IMR-90 (cell line): ENCODE measurements at places on chromosomes 6 and 20. TPM values are rescaled to one million over a fixed set of nuclear protein-coding genes. Genes with fewer than 3 reads are reported as not detected.

DNA sequence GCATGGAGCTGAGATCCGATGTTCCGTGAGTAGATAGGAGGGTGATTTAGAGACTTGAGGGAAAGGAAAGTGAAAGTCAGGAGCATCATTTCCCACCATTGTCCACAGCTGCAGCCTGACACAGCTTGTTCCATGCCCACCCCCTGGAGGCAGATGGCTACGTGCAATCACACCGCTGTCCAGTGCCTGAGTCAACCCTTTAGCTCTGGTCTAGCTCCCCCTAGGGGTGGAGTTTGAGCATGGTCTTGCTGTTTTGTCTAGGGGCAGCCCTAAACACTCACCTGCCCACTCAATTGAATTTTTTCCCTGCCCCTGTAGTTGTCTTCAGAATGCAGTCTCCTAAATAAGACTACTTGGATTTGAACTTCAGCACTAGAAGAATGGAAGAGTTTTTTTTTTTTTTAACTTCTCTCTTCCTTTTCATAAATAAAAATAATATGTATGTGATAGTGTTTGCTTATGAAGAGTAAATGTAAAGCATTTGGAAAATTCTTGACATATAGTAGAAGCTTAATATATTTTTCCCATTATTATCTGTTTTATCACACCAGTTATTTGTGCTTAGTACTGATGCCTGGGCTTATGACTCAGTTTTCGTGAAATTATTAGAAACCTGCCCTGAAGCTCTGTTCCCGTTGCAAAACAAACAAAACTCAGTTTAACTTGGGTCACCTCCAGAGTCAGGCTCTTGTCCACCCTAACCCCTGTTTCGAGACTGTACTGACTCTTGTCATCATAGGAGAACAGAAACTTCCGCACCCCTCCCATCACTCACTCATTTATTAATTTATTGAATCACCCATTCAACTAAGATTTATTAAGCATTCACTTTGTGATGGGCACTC lies 814.8 kb downstream of the MAFB start:
- DNase-seq: peak; percentile 89

GRCh38 chr6:170093658-170094596 lies 197.0 kb downstream of the DLL1 start:
- DNase-seq: no peak

DNA sequence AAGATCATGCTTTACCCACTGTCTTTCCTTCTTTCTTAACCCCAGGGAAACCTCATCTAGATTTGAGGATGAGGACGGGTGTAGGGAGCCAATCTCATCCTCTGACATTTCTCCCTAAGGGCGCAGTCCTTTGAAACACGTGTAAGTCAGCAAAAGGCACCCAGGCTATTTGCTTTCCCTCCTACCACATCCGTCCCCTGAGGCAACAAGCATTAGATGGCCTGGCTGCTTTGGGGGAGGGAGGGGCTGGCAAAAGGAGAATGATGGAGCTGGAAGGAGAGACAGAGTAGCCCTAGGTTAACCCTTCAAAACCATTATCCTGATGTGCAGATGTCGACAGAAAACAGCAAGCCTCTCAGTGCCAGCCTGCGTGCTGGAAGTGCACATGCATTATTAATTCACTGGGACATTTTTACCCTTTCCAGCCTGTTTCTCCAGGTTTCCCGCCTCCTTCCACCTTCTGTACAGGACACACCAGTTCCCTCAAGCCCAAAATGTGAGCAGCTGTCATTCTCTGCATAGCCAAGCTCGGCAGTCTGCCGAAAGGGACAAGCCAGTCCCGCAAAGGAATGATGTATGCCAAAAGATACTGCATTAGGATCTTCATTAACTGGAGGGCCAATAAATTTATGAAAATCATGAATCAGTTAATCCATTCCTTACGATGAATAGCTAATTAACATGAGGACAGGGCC lies 547.2 kb downstream of the CD83 start:
- no peak for DNase-seq

GRCh38 chr6:117384659-117385058 lies 41.1 kb downstream of the ROS1 start:
- DNase-seq: no peak

DNA sequence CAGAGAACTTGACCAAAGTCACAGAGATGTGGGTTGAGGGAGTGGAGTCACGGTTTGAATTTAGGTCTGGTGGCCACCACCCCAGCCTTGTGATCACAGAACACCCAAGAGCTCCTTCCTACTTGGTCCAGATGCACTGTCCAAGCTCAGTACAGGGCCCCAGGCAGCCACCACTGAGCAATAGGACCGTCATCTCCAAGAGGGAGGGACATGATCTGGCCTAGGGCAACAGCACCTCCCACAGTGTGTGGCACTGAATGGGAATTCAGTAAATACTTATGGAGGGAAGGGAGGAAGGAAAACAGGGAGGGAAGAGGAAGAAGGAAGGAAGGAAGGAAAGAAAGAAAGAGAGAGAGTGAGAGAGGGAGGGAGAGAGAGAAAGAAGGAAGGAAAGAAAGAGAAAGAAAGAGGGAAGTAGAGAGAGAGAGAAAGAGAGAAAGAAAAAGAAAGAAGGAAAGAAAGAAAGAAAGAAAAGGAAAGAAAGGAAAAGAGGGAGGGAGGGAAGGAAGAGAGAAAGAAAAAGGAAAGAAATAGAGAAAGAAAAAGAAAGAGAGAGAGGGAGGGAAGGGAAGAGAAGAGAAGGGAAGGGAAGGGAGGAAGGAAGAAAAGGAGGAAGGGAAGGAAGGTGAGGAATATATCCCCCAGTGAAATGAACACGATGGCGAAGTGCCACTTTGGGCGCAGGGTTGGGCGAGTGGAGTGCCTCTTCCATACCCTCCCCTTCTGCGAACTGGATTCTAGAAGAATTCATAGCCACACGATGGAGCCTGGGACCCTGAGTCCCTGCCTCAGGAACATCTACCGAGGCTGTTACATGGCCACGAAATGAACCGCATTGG lies 243.7 kb downstream of the TFAP2C start:
- no peak for DNase-seq

- DNase-seq: no peak
Observed at GRCh38 chr20:8809107-8809953, 259.6 kb upstream of the PLCB4 start.

GRCh38 chr6:3749067-3749841 lies 2.3 kb downstream of the PXDC1 start:
- DNase-seq: no peak

GRCh38 chr20:4681991-4682401 lies 39.7 kb upstream of the PRND start:
- peak; percentile 68 for DNase-seq

DNA sequence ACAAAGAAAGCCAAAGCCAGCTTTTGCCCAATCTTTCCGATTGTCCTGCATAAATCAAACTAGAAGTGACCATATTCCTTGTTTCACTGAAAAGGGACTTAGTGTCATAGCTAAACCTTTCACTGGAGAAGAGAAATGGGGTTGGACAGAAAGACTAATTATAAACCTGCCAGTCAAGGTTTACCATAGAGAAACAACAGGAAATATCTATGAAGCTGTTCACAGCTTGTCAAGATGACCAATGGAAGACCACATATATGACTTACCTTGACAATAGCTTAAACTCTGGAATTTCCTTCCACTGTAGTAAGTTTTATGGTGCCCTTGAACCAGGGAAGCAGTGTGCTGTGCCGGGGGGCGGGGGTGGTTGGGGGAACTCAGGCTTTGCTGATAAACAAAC lies 107.7 kb upstream of the PHACTR1 start:
- no peak for DNase-seq

DNA sequence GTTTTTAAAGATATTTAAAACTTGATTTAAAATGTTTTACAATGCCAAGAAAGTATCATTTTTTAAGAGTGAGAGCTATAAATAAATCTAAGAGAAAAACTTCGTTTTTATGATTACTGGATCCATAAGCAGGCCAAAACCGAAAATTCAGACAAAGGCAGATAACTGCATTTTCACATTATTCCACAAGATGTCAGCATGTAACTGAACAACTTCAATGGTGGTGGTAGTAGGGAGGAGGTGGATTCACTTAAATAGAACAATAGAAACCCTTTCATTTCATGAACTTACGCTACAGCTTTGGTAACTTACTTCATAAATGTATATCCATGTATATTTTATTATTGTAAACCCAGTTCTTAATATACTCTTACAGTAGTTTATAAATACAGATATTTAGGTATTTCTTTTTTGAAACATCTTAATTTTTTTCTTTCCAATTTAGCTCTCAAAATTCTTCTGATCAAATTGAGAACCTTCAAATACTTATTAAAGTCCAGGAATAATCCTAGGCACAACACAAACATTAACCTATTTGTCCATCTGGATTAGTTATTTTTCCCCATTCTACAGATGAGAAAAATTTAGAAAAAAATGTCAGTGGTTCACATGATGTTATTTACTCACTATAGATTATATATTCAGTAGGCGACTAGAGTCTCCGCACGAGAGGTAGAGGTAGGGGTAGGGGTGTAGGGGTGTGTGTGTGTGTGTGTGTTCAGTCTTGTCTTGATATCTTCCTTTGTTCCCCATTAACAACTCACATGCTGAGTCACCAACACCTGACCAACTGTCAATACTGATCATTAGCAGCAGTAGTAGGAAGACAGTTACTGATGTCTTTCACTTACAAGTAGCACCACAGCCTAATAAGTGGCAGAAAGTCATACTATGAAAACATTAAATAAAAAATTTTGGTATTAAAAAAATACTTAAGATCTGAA lies 111.5 kb downstream of the ARHGAP18 start:
- DNase-seq: peak; percentile 84

The SAMD10 gene
- 4.0 and 4.1 TPM in 2 replicates for polyA plus RNA-seq

The TMEM217 gene
- polyA plus RNA-seq: 2.5 and 3.5 TPM in 2 replicates

The CALHM4 gene
- polyA plus RNA-seq: 0.07 and 0.11 TPM in 2 replicates

The TREML1 gene
- not detected in 2 replicates for polyA plus RNA-seq
